ENCODE measurements at places on chromosomes 1 and 21.
A peak's percentile ranks its signal among the peaks of the same experiment; 100 is the strongest.

GRCh38 chr1:2803086-2803930, 1.8 kb upstream of the TTC34 start:
- DNase-seq = no peak

DNA sequence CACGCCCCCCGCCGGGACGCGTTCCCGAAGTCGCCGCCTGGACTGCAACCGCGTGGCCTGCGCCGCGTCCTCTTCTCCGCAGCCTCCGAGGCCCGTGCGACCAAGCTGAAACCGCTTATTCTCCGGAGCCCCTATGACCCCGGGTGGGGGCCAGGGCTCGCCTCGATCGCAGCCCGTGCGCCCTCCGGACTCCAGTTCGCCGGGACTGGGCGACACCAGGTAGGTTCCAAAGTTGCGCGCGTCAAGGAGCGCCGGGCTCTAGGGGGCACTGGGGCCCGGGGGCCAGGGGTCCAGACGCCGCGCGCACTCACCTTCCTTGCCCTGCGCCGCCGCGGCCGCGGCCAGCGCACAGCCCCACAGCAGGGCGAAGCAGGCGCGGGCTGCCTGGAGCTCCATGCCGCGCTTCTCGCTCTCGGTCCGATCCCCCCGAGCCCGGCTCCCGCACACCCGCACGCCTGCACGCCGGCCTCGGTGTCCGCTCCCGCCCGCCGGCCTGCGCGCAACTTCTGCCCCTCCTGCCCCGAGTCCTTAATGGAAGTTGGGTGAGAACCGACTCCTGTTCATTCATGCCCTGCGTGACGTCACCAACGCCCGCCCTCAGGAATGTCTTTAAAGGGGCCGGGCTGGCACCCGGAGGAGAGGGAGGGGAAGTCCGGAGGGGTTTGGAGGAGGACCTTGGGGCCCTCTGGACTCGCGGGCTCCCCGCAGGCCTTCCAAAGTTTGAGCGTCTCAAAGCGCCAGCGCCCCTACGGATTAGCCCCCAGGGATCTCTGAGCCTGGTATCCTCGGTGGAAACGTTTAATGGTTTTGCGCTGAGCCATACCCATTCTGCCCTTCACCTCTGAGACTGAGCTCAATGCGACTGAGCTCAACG, at the start of gene EPHA2:
Gene EPHA2 (minus strand): TSS at position 533 of the 874 bp plus-strand sequence. CDS start 137 bp downstream, at position 396.
- DNase-seq = peak; percentile 45

- DNase-seq = peak; percentile 57
These were observed 43.4 kb upstream of the MRPS6 start for GRCh38 chr21:34029743-34030528.

DNA sequence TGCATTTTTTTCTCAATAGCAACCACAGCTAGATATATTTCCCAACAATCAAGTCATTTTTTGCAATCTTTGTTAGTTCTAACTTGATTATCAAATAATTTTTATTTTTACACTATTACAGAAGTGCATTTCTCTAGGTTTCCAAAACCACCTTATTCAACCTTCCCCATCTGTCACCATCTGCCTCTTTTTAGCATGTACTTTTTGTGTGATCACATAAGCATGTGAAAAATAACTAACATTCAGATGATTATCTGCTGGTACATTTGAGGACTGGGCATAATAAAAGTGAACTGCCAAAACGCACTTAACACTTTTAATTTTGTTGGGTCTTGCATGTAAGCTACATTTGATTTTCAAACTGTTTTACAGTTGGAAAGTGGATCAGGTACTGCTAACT, 291.5 kb downstream of the AKT3 start:
- DNase-seq = no peak

DNA sequence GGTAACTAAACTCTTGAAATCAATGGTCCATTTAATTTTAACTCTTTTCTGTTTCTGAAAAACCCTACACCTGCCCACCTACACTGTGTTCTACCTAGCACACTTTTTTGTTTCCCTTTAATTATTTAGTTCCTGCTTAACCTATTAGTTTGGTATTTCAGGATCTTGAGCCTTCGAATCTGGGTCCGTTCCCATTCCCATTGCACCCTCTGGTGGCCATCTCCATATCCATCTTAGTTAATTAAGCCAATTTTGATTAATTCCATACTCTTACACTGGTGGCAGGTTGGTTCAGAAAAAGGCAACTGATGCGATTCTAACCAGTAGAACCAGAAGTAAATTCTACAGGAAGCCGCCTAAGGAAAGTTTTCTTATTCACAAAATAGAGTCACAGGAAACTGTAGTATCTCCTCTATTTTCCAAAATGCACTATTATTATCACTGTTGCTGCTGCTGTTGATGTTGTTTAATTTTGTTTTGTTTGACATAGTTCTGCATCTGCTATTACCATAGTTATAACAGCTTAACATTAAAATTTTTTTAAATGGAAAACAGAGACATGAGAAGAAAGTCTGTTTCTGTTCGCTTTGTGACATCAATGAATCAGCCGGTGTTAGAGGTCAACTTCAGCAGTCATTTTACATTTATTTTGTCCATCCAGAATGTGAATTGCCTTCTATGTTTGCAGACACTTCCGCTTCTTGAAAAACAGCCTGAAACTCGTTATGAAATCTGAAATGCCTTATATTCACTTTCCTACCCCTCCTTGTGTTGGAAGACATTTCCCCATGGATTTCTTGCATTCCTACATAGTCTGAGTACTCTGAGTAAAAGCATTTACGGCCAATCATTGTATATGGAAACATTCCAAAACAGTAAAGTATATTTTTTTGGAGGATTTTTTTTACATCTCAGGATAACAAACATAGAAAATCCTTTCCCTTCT, 115.5 kb upstream of the NCAM2 start:
- DNase-seq = no peak

DNA sequence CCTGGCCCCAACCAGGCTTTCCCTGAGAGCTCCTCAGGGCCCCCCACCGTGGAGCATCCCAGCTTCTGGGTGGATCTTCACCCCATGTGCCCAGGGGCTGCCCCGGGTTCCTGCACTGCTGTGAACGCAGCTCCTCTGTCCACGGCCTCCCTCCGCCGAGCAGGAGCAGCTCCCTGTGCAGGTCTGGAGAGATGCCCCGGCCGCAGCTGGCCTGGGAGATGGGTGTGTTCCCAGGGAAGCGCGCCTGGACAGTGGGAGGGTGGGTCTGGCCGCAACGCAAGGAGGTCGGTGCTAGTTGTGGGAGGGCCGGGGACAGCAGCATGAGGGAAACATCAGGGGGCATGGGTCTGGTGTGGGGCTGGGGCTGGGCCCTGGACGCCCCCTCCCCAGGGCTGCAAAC, 71.3 kb downstream of the MORN1 start:
- DNase-seq = no peak

GRCh38 chr21:37195059-37195458, 72.1 kb downstream of the VPS26C start:
- DNase-seq = no peak

GRCh38 chr1:169644297-169644696, 14.4 kb upstream of the SELP start:
- no peak for DNase-seq

DNA sequence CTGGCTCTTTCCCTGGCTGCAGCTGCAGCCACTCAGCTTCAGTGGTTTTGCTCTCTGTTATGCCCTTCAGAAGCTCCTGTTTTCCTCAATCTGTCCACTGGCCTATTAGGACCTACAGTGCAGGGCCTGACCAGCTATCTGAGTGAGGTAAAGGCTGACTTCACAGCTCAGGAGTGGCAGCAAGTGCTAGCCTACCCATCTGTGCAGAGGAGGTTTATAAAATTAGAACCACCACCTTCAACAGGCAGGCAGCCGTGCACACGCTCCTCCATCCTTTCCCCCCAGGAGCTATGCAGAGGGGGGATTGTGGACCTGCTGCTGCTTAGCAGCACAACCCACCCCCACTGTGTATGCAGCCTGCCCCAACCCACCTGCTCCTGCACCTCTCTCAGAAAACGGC, 8.3 kb downstream of the ADAR start:
- DNase-seq = no peak

DNA sequence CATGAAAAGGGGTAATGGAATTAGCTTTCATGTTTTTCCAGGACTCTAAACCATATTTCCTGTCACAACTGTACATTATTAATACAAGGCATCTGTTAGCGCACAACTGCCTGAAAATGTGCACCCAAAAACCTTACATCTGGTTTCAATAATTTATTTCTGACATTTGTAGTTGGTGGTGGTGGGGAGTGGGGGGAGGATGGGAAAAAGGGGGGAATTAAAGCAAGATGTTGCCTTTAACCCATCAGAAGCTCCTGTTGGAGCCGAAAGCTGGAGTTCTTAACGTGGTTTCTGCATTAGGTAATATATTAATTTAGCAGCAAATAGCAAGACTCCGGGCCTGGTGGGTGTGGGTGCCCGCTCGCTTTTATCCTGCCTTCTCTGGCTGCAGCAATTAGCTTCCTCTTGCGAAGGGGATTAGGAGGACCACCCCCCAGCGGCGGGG, 36.9 kb upstream of the HHAT start:
- DNase-seq = no peak

- DNase-seq = no peak
These were observed 130.6 kb downstream of the PLPP3 start for GRCh38 chr1:56448529-56449300.

DNA sequence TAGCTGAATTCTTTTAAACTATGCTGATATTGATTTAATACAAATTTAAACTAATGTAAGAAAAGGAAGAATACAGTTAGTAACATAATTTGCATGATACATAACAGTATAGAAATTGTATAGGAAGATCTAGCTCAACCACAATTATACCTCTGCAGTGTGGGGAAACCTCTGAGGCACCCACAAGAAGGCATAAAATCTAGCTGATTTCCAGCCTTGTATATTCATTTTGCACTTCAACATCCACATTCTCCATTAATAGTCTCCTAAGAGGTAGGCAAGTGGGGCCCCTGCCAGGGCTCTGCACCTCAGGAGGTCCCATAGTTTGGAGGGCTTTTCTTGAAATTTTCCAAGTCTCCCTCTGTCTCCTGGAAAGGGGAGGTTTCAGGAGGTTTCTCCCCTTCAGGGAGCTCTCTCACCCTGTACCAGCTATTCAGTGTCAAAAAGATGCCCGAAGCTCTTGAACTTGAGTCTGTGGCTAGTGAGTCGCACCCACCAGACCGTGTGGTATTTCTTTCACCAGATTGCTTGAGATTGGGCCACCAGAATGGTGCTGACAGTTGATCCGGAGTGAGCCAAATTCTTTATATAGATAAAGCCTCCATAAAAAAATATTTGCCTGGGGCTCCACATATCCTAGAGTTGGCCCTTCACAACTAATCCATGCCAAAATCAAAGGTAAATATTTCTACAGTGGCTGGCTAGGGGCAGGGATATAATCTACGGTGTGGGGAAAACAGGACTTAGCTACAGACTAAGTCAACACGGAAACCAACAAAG, 108.2 kb downstream of the TIAM1 start:
- DNase-seq = no peak

GRCh38 chr1:241612533-241613477, 27.4 kb downstream of the CHML start:
- no peak for DNase-seq

- DNase-seq = no peak
These were observed 68.5 kb downstream of the SLC19A1 start for GRCh38 chr21:45473496-45474322.

DNA sequence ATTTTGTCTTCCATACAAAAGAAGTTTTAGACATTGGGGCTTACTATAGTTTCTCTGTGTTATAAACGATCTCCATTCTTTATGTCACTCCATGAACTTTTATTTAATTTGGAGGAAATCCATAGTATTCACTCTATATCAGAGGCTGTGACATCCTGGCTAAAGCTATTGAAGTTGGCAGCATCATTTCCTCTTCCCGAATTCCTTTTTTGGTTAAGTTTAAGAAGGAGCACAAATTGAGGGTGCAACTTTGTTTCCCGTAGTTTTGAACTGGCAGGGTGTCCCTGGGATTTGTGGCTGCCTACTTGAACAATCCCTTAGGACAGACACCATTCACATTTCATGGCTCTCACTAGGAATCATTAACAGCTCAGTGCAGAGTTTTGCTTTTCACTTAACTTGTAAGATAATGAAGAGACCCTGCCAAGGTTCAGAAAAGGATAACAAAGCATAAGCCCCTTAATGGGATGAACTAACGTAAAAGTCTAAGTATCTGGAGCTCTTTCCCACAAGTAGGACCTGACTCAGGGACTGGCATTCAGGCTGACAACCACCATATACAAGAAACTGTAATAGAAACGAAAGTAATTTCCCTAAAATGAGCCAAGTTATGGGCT, 13.9 kb downstream of the S1PR1 start:
- DNase-seq = no peak

- no peak for DNase-seq
These were observed 825 bp upstream of the DPH5 start for GRCh38 chr1:101026430-101026788.

DNA sequence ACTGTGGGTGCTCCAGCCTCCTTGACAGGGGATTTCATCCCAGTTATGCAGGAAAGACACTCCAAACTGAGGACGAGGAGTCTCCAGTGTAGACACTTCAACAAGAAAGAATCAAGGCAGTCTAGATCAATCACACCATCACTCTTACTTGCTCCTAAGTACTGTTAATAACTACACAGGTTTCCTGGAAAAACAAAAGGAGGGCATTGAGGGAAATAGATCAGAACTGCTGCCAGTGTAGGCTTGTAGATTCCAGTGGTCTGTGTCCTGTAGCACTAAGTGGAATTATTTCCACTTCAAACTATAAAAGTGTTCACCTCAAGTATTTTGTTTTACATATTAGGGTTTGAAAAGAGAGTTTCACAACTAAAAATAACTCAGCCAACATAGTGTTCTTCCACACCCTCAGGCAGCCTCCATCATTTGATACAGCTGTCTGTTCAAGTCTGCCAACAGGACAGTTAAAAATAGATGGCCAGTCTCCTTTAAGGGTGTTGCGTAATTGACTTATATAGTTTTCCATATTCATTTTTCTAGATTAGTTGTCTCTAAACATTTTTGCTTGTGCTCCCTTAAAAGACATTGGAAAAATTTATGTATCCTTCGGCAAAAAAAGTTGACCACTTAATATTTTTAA, 32.0 kb upstream of the AGL start:
- DNase-seq = no peak
